ENCODE measurements at places on chromosomes 5 and 9.

DNA sequence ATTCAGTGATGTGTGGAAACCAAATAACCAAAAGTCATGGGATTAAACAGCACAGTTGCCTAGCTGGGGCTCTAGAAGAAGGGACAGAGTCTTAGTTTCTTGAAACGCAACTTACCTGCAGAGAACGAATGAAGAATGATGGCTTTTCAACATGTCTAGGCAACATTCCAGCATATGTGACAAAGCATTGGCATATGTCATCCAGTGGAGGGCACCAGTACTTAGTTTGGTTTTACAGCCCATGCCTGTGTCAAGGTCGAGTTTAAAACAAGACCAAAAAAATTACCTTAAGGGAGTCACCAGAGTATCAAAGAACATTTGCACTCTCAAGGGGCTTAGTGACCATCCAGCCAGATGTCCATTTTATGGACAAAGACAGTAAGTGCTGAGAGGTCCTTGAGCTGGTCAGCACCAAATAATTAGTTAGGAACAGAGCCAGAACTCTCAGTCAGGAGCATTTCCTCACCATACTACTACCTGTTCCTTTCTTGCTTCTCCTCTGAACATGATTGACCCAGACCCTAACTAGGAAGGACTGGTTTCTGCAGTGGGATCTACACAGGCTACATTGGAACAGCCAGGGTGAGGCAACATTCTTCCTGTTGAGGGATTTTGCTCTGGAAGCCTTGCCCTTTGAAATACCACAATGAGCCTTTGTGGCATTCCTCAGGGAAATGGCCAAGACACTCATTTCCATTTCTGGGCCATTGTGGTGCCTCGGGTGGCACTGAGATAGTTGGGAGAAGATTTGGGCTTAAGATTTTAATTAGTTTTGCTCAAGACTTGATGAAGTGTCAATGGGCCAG lies 75.4 kb upstream of the ANKH start:
- no peak for DNase-seq

GRCh38 chr5:34055667-34056066 lies 12.7 kb upstream of the C1QTNF3 start:
- DNase-seq: no peak

- DNase-seq: no peak
Measured at GRCh38 chr9:85662573-85662972, 79.2 kb downstream of the AGTPBP1 start.

DNA sequence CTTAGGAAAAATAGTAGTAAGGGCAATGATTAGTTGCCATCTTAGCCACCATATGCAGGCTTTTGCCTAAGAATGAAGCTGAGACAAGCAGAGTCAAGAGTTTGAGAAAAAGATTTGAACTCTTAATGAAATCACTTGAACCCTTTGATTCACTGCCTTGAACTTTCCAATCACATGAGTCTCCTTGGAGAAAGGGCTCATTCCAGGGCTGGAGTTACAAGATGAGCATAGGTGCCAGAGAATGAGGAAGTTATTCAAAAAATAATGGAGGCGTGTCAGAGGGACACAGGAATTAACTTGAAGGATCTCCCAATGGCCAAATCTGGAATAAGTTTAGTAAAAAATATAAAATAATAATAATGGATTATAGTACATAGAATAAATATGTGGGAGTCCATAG lies 35.3 kb downstream of the MAT2B start:
- DNase-seq: no peak

DNA sequence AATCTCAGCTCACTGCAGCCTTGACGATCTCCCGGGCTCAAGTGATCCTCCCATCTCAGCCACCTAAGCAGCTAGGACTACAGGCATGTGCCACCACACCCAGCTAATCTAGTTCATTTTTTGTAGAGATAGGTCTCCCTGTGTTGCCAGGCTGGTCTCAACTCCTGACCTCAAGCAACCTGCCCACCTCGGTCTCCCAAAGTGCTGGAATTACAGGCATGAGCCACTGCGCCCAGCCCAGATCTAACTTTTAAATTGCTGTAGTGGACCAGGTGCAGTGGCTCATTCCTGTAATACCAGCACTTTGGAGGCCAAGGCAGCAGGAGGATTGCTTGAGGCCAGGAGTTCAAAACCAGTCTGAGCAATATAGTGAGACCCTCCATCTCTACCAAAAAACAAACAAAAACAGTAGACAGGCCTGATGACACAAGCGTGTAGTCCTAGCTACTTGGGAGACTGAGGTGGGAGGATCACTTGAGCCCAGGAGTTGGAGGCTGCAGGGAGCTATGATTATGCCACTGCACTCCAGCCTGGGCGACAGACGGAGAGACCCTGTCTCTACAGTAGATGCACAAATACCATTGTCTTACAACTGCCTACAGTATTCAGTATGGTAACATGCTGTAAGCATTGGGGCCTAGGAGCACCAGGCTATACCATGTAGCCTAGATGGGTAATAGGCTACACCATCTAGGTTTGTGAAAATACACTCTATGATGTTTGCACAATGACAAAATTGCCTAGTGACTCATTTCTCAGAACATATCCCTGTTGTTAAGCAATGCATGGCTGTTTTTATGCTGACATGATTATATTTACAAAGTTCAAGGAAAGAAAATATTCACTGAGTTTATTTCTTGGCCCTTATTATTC lies 1.5 kb upstream of the SIT1 start:
- DNase-seq: no peak

GRCh38 chr5:179836225-179837019 lies 15.7 kb downstream of the SQSTM1 start:
- no peak for DNase-seq

DNA sequence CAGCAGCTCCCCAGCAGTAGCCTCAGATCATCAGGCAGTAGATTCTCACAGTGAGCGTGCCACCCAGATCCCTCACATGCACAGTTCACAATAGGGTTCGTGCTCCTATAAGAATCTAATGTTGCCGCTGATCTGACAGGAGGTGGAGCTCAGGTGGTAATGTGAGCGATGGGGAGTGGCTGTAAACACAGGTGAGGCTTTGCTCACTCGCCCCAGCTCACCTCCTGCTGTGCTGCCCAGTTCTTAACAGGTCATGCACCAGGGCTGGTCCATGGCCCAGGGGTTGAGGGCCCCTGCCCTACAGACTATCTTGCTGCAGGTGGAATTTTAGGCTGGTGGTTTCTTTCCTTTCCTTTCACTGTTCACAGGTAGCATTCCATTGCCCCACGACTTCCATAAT lies 100.2 kb downstream of the MRPL36 start:
- no peak for DNase-seq

GRCh38 chr5:21397693-21398092 lies 1409.7 kb upstream of the CDH18 start:
- DNase-seq: no peak

GRCh38 chr9:83967073-83967472 lies 12.9 kb downstream of the HNRNPK start:
- DNase-seq: no peak

DNA sequence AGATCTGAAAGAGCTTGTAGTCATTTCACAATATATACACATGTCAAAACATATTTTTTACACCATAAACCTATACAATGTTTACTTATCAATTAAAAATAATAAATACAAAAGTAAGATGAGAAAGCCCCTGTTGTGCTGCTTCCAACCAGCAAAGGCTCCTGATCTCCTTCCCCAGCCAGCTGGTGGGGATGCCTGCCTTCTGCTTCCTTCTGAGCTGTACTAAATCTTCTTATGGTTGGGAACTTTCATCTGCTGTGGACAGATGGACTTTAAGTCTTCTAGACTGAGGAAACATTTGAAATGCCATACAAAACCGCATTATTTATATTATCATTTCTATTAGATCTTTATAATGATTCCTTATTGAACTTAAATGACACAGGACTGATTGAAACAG lies 745.3 kb upstream of the CHD1 start:
- no peak for DNase-seq

DNA sequence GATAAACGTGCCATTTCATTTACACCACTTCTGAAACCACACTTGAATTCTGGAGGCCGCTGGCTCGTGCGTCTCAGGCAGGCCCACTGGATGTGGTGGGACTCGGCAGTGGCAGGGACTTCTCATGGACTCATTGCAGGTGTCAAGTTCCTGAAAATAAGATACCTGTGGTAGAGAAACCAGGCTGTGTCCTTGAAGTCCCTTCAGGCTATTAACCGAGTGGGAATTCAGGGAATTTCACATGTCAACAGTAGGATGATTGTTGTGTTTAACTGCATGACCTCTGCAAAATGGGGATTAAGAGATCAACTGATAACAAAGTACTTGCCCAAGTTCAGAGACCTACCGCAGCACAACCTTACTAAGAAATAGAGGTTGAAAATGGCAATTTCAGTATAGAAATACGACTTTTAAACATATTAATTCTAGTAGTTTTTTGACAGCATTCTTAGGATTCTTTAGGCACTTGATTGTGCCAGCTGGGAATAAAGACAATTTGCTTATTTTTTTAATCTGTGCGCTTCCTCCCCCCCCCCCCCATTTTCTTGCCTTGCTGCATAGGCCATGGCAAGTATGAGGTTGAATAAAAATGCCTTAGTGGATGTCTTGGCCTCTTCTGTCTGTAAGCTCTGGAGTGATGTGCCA lies 26.8 kb downstream of the TRIP13 start:
- DNase-seq: no peak

DNA sequence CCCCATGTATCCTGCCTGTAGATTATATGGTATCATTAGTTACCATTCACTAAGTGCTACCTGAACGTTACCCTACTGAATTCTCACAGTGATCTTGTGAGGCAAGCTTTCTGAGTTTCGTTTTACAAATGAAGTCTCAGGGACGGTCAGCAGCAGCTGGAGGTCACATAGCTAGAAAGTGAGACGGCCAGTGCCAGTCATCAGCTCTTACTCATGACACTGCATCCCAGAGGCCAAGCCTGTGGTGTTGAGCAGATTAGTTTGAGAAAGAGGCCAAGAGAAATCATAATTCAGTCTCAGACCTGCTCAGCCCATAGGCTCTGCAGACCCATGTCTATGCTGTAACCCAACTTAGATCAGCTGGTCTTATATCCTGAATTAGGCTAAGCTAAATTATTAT lies 95.7 kb upstream of the EGFLAM start:
- DNase-seq: no peak

GRCh38 chr5:155260798-155261197 lies 247.2 kb downstream of the KIF4B start:
- DNase-seq: no peak

GRCh38 chr9:99594056-99594780 lies 227.5 kb upstream of the NR4A3 start:
- no peak for DNase-seq

- no peak for DNase-seq
Measured at GRCh38 chr5:76521240-76521758, 101.9 kb downstream of the F2RL2 start.

- no peak for DNase-seq
Measured at GRCh38 chr9:4709380-4709779, 30.0 kb downstream of the CDC37L1 start.

Measured in Right ventricle myocardium inferior (tissue), 1 donor.